CD4-positive, alpha-beta T cell treated with Interleukin-6 for 4 hours (primary cell): ENCODE measurements at places on chromosomes 1 and 21.

DNA sequence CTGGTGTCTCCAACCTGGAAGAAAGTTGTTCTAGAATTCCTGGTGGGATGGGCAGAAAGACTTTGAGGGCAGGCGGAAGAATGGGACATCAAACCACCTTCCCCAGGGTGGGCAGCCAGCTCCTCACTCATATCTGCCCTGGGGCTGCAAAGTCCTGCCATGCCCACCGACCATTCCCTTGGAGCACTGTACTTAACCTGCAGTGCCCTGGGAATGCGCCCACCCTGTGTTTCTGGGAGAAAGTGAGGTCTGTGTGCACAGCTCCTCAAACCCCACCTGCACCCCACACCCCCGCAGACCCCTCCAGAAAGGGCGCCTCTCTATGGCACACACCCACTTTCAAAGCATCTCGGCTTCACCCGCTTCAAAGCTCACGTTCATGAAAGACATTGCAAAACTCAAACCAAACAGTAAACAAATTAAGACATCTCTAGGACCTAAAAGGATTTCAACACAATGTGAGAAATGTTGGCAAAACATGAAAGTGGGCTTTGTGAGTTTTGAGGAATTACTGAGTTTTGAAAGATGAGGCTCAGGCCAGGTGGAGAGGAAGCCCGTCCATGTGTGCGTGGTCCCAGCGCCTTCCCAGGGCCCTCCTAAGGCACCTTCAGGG is 25.1 kb downstream of the KRTAP10-1 start:
- DNase-seq: no peak

DNA sequence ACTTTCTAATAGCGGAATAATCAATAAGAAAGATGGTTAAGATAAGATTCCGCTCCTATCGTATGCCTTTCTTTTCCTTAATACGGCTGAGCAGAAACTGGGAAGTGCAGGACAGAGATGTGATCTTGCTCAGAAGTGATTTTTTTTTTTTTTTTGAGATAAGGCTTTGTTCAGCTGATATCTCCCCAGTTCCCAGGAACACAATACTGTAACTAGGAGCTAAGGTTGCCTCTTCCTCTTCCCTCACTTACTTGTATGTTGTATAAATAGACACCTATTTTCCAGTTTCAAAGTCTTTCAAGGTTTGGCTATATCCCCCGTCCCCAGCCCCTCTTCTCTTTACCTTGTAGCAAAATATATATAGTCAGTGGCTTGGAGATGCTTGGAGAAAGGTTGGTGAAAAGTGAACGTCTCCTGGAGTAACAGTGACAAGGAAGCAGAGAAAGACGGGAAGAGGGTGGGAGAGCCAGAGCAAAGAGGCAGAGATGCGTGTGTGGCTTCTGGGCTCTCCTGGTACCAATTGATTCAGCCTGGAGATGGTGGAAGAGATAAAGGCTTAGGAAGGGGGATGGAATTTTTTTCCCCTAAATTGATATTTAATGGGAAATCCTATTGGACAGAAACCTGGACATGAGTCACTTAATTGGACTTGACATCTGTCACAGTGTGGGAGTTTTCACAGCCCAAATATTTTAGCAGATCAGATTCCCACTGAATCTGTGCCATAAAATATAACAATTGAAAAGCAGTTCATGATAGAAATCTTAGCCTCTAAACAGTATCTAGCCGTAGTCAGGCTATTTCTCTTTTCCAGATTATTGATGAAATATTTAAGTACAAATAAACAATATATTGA is at the start of gene NHLH2:
Gene NHLH2 (minus strand): TSS at position 522 of the 856 bp plus-strand sequence. CDS start 2,754 bp downstream, outside the sequence.
- no peak for DNase-seq

DNA sequence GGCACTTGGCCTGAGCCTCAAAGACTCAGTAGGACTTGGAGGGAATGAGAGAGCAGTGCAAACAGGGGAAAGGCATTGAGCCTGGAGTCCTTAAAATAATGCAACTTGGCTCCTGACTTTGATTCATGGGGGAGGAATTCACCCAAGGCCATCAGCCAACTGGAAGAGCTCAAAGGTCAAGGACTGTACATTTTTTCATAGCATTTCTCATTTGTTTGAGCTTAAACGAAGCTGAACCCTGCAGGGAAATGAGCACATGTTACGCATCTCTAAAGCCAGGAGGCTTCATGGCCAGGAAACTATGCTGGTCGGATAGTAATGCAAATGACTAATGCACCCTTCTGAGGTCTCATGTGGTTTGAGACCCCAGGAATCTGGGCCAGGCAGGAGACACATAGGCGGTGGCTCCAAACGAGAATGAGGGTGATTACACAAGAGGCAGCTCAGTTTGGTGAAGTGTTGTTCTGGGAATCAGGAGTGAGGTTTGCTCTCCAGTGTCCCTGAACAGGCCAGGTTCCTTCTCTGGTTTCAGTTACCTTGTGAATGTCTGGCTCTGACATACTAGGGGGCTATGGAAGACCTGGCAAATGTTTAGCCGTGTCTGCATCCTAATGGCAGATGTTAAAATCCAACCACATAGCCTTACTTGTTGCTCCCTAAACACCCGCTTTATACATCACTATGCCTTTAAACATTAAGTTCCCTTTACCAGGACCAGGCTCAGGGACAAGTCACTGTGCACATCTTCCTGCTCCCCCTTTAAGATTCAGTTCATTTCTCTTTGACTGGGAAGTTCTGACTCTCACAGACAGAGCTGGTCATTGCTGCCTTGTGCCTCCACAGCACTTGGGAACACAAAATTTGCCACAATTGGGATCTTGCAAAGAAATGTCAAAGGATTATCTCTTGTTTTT is 503.9 kb upstream of the USP24 start:
- DNase-seq: no peak

GRCh38 chr1:22105611-22106207 is 37.2 kb downstream of the WNT4 start:
- peak; percentile 45 for DNase-seq

DNA sequence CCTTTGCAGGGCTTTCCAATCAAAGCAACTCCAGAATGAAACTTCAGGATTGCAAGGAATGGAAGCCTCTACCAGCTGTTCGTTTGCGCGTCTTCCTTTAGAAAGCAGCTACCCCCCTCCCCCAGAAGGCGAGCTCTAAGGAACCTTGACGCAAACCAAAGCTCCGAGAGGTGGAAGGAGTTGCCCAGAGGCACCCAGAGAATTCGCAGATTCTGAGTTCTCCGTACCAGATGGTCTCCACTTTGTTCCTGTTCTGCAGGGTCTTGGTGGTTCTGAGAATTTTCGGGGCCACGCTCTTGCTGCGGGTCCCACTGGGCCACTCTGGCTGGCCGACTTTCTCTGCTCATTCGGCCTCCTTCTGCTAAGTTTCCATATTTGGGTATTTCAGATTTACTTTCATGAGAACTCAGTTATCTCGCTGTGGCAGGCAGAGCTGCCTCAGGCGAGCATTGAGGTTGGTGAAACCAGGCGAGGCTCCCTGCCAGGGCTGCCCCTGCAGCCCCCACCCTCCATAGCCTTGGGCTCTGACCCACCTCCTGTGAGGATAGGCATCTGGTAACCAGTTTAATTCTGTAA is 801 bp downstream of the TRAF5 start:
- DNase-seq: peak; percentile 53

- DNase-seq: no peak
These were observed 4.5 kb upstream of the CATSPERE start for GRCh38 chr1:244456586-244456985.

DNA sequence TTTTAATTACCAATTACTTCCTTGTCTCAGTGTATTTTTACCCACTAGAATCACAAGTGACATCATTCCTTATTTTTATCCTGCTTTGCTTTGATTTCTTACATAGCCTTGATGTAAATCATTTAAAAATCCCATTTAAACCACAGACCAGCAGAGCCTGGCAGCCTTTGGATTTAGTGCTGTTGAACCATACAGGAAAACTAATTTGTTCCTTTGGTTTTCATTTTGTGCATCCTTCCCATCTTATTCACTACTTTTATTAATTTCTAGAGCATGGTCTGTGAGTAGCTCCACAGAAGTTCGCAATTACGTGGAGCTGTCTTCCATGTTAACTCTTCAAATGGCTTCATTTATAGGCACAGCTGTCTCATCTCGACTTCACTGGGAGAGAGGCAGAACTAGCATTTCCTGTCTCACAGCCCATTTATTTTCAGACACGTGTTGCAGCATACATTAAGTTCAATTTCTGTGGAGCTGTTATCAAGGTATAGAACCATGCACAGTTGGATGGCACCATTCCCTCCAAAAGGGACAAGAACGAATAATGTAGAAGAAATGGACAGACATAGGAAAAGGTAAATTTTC is 235.3 kb downstream of the MRPL39 start:
- no peak for DNase-seq

- no peak for DNase-seq
These were observed 210.8 kb upstream of the CACYBP start for GRCh38 chr1:174788981-174789380.

DNA sequence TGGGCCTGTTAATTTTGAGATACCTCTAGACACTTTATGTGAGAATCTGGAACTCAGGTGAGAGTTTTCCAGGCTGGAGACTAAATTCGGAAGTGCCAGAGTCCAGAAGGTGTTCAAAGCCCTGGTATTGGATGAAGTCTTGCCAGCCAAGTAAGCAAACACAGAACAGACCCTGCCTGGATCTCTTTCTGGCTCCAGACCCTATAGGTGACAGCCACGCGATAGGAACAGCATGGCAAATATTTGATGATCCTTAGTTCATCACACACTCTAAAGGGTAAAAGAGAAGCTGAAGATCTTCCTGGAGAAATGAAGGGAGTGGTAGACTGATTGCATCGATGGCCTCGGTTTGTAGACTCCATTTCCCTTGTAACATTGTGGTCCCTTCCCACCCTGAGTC is 30.7 kb downstream of the SLC1A7 start:
- DNase-seq: no peak

GRCh38 chr1:150567717-150568593 is 11.5 kb downstream of the MCL1 start:
- DNase-seq: peak; percentile 55

DNA sequence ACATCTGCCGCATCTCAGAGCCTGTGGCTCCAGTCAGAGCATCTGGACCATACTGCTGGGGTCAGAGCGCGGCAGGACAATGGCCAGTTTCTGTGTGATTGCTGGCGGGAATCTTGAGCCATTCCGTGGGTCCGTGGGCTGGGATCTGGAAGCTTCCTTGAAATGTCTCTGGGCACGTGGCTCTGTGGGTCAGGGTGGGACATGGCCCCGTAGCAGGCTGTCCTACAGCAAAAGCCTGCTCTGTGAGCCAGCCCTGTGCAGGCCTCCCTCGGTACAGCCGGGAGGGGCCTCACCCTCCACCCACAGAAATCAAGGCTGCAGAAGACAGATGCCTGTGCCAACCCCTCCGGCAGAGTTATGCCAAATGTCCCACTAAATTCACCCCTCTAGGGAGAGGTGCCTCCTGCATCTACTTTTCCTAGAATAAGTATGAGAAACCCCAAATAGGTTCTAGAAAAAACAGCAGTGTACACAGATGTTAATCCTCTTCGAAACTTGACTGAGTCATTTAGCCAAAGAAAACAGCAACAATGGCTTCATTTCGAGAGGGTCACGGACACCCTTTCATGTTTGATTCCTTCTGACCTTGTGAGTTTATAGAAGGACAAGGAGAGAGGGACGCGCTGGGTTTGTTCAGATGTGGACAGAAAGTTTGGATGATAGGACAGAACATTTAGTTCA is 27.8 kb downstream of the COL18A1 start:
- no peak for DNase-seq

DNA sequence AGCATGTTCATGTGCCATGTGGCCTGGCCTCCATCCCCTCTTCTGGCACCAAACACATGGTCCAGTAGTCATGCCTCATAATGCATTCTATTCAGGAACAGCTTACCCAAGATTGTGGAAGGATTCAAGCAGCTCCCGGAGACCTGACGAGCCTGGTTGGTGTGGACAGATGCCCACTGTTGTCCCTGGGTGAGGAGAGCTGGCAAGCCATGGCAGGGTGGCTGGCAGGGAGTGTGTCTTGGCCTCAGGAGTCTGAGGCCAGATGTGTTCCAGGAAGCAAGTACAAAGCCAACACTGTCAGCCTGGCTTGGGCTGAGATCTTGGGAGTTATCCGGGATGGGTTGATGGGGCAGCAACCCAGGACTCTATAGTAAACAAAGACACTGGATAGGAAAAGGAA is 7.3 kb upstream of the FABP3 start:
- no peak for DNase-seq

GRCh38 chr1:119840745-119841144 is 29.5 kb upstream of the REG4 start:
- DNase-seq: no peak

GRCh38 chr1:26677306-26678115 is 18.3 kb upstream of the ARID1A start:
- DNase-seq: peak; percentile 69

- DNase-seq: no peak
These were observed 4.1 kb downstream of the KRTAP13-4 start for GRCh38 chr21:30434033-30434631.

DNA sequence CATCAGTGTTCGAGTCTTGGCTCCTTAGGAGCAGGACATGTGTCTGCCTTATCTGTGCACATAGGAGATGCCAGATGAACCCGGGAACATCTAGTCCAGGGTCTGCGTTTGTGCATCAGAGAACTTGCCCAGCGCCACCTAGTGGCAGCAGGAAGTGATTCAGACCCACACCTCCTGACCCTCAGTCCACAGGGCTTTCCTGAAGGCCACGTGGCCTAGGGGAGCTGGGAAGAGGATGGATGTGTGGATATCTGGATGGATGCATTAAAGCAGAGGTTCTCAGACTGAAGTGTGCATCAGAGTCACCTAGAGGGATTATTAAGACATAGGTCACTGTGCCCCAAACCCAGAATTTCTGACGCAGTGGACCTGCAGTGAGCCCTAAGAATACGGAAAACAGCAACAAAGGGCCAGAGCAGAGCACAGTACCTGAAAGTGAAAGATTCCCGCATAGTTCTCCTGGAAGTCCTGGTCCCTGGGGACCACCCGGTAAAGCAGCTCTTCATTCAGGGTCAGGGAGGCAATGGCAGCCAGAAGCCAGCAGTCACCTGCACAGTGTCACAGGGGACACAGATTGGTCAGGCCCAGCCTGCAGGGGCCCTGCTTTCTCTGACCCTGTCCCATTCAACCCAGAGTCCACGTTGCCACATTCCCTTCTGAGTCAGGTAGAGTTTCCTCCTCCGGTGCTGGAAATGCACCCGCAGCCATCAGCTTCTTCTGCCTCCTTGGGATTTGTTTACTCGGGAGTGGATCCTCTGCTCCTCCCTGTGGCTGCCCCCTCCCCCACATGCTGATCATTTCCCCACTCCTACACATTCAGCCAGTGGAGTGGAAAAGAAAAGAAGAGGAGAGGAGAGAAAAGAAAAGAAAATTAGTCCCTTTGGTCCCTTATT is 37.0 kb downstream of the CAPN8 start:
- DNase-seq: peak; percentile 62
